Activated B cell treated with CpG ODN at 0.5 μM for 24 hours (primary cell): ENCODE measurements at places on chromosomes 1 and 21. TPM values are rescaled to one million over a fixed set of nuclear protein-coding genes. Genes with fewer than 3 reads are reported as not detected.

DNA sequence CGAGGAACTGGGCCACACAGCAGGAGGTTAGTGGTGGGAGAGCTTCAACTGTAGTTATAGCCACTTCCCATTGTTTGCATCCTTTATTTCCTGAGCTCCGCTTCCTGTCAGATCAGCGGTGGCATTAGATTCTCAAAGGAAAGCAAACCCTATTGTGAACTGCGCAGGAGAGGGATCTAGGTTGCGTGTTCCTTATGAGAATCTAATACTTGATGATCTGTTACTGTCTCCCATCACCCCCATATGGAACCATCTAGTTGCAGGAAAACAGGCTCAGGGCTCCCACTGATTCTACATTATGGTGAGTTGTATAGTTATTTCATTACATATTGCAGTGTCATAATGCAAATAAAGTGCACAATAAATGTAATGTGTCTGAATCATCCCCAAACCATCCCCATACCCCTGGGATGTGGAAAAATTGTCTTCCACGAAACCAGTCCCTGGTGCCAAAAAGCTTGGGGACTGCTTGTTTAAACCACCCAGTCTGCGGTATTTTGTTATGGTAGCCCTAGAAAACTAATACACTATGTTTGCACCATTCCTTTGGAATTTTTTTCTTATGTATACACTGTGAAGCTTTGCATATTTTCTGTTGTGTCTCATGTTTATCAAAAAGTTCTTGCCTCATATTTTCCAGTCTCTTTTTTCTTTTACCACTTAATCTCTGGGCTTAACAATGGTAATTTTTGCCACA, 136.6 kb upstream of the IVNS1ABP start:
- no peak overlapping the region for H3K4me3 ChIP-seq
- H3K36me3 ChIP-seq = no peaks in the 10 kb centered on the region
- no peaks in the 10 kb centered on the region for H3K4me1 ChIP-seq
- H3K27ac ChIP-seq = no peak overlapping the region
- DNase-seq = no peak

DNA sequence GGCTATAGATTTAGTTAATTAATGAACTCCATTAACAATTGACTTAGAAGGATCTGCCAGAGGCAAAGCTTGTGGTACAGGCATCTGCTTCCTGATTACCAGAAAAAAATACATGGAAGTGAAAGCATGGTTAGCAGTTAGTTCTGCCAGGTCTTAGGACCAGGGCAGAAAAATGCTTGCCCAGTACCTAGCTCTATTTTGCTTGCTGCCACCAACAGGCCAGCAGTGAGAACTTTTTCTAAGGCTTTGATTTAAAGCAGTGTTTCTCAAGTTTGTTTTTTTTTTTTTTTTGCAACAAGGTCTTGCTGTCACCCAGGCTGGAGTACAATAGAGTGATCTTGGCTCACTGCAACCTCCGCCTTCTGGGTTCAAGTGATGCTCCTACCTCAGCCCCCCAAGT, 16.4 kb upstream of the MTF1 start:
- no peak overlapping the region for H3K4me3 ChIP-seq
- DNase-seq = no peak
- no peaks in the 10 kb centered on the region for H3K27me3 ChIP-seq
- peaks cover 79% of the 10 kb centered on the region for H3K36me3 ChIP-seq
- H3K27ac ChIP-seq = no peak overlapping the region

DNA sequence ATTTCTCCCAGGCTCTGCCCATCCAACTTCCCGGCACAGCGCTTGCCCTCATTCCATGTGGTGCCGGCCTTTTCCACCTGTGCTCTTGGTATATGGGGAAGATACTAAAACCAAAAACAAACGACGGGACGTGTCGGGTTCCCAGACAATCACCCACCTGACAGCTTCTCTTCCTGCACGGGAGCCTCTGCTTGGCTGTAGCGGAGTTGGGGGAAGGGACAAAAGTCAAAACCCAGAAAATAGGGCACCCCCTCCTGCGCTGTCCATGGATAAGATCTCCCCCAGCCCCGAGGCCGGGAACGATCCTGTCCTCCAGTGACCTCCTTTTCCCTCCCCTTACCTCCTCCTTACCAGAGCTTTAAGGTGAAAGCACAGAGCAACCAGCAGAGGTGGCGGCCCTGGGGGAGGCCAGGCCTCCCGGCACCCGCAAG, 640 bp downstream of the JTB start:
- no peaks in the 10 kb centered on the region for H3K27me3 ChIP-seq
- DNase-seq = no peak
- H3K27ac ChIP-seq = peak overlapping the region; percentile 97
- H3K36me3 ChIP-seq = peaks cover 48% of the 10 kb centered on the region

GRCh38 chr1:179366093-179366800, 476 bp downstream of the AXDND1 start:
- no peaks in the 10 kb centered on the region for H3K27me3 ChIP-seq
- no peak for DNase-seq
- H3K36me3 ChIP-seq = peaks cover 6% of the 10 kb centered on the region

FBXO2 gene
- total RNA-seq = 4.2 and 4.6 TPM in 2 replicates

DNA sequence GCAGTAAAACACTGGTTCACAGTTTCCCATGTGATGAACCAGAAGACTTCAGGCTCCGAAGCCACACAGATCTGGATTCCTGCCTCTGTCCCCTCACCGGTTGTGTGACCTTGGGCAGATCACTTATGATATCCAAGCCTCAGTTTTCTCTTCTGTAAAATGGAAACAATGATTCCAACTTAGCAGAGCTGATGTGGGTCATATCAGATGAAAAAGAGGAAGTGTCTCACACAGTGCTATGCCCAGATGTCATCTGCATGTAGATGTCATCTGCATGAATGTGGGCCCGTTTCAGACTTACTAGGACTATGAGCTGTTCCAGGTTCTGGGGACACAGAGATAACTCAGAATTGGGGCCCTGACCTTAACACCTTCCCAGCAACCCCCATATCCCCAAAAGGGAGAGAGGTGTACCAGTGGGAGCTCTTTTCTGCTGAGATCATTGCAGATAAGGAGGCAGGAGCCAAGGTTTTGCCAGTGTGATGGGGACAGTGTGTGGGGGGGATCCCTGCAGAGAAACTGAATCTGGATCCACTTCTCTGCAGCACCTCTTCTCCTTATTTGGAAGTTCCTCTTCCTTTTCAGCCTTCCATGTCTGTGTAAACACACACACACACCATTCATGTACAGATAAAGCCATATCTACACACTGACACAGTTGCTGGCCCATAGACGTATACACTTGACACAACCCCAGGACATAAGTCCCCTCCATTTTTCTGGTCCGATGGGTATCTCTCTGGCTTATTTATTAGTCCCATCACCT, 5.0 kb upstream of the ADGRB2 start:
- no peak overlapping the region for H3K4me3 ChIP-seq
- peak overlapping the region; percentile 4 for H3K27ac ChIP-seq
- no peak for DNase-seq
- H3K36me3 ChIP-seq = no peaks in the 10 kb centered on the region
- H3K4me1 ChIP-seq = peaks cover 46% of the 10 kb centered on the region
- H3K27me3 ChIP-seq = peaks cover 19% of the 10 kb centered on the region

GRCh38 chr1:242008826-242009495, 10.1 kb upstream of the MAP1LC3C start:
- no peak overlapping the region for H3K27ac ChIP-seq
- H3K4me1 ChIP-seq = no peaks in the 10 kb centered on the region
- H3K27me3 ChIP-seq = peaks cover 15% of the 10 kb centered on the region
- no peaks in the 10 kb centered on the region for H3K36me3 ChIP-seq

DNA sequence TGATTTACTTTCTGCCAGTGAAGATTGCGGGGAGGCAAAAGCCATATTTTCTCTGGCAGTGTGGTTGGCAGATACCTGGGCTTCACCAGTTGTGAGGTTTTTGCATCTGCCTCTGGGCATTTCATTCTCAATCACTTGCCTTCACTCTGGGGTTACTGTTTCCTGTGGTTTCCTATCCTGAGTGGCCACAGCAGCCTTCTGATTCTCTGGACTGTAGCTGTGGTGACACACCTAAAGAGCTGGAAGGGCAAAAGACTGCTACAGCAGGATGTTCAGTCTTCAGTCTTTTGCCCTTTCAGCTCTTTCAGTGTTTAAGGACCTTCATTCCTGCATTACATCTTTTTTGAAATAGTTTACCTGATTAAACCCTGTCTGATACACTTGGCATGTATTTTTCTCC, 50.5 kb upstream of the GPR52 start:
- no peak for DNase-seq
- H3K27me3 ChIP-seq = no peaks in the 10 kb centered on the region
- H3K4me3 ChIP-seq = no peak overlapping the region
- peaks cover 64% of the 10 kb centered on the region for H3K36me3 ChIP-seq
- H3K27ac ChIP-seq = no peak overlapping the region

DNA sequence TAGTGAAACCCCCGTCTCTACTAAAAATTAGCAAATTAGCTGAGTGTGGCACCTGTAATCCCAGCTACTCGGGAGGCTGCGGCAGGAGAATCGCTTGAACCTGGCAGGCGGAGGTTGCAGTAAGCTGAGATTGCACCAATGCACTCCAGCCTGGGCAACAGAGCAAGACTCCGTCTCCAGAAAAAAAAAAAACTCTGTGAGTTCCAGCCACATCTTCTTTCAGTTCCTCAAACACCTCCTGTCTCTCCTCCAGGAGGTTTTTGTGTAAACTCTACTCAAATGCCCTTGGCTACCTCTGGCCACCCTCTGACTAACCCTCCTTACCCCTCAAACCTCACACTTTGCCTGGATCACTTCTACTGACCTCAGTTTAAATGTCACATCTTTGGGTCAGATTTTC, 38.1 kb downstream of the RCSD1 start:
- peaks cover 87% of the 10 kb centered on the region for H3K36me3 ChIP-seq
- no peak for DNase-seq
- H3K4me3 ChIP-seq = peak overlapping the region; percentile 62
- H3K27ac ChIP-seq = peak overlapping the region; percentile 77
- no peaks in the 10 kb centered on the region for H3K27me3 ChIP-seq

GJA4 gene
- total RNA-seq = not detected in 2 replicates

- H3K27me3 ChIP-seq = peaks cover 11% of the 10 kb centered on the region
- no peak overlapping the region for H3K4me3 ChIP-seq
- no peaks in the 10 kb centered on the region for H3K36me3 ChIP-seq
- DNase-seq = no peak
- H3K4me1 ChIP-seq = no peaks in the 10 kb centered on the region
Measured at GRCh38 chr1:18972531-18972930, 16.1 kb upstream of the IFFO2 start.

NME7 gene
- total RNA-seq = 14.5 and 16.0 TPM in 2 replicates

GRCh38 chr1:208235982-208236761, 8.0 kb downstream of the PLXNA2 start:
- H3K27ac ChIP-seq = no peak overlapping the region
- H3K4me1 ChIP-seq = peaks cover 9% of the 10 kb centered on the region
- H3K27me3 ChIP-seq = peaks cover 8% of the 10 kb centered on the region
- H3K4me3 ChIP-seq = peak overlapping the region; percentile 13
- DNase-seq = no peak

DNA sequence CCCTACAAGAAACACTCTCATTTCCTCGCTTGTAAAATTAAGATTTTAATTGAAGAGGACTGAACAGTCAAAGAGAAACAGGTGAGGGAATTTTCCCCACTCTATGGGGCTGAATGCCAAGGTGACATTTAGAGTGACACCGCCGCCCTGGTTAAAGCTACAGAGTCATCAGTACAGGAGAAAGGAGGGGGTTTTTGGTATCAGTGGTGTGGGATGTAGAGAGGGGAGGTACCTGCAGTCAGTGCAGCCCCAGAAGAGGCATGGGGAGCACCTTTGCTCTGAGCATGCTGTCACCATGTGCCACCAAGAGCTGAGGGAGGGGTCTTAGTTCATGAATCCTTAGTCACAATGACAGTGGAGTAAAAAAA, 2.8 kb downstream of the DIRAS3 start:
- H3K4me3 ChIP-seq = no peak overlapping the region
- DNase-seq = no peak
- H3K4me1 ChIP-seq = no peaks in the 10 kb centered on the region
- H3K27ac ChIP-seq = no peak overlapping the region
- no peaks in the 10 kb centered on the region for H3K36me3 ChIP-seq
- peaks cover 11% of the 10 kb centered on the region for H3K27me3 ChIP-seq

DNA sequence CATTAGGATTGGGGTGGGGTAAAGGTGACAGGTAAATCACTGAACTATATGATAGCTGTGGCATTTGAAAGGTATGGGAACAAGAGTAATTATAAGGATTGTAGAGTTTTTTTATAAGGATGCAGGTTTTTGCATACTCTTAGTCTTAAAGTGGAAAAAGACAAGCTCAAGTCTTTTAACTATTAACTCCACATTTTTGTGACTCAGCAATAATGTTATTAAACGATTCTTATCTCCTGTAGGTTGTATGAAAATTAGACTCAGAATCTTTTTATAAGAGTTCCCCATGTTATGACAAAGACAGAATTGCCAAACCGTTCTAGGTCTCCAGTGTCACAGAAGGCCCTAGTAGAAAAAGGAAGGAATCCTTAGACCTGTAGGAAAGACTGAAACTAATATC, 49.9 kb upstream of the TTLL7 start:
- no peak overlapping the region for H3K27ac ChIP-seq
- no peaks in the 10 kb centered on the region for H3K36me3 ChIP-seq
- no peaks in the 10 kb centered on the region for H3K4me1 ChIP-seq
- no peak for DNase-seq
- no peak overlapping the region for H3K4me3 ChIP-seq
- H3K27me3 ChIP-seq = peaks cover 1% of the 10 kb centered on the region

DNA sequence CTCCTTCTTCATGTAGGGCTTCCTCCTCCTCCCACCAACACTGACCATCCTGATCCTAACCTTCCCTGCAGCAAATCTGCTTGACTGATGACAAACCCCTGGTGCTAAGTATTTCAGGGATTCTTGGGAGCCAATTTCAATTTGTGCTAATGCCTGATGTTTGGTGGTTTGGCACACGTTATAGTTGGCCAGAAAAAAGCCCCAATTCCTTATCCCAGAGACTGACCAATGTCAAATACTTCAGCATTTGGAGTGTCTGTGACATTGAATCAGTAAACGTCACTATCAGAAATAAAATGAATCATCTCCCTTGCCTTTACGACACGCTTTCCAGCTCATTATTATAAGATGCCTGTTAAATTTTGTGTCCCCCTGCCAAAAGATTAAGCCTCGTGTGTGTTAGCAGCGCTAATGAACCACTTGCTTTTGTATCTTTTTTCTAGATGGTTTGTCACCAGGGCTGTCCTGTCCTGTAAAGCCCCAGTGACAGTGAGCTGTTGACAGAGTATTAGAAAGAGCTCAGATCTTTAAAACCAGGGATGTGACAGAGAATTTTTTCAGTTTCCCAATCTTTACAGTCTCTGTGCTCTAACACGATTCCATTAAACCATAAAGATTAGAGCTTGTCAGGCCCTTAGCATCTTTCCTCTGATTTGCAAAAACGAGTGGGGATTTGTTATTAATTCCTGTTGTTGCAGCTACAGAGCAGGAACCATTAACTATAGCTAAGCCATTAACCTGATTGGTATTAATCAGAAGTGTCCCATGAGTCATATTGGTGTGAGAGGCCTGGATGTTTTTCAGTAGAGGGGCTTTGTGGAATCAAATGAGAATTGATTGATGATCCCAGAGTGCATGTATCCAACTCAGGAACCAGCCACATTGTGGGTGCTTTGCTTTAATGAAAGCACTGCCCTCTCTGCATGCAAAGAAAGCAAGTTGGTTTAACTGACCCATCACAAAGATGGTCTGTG, 665.1 kb upstream of the PLXNA2 start:
- no peak overlapping the region for H3K4me3 ChIP-seq
- peaks cover 4% of the 10 kb centered on the region for H3K27me3 ChIP-seq
- no peak for DNase-seq
- H3K36me3 ChIP-seq = no peaks in the 10 kb centered on the region

ST6GALNAC5 gene
- not detected in 2 replicates for total RNA-seq

- H3K4me3 ChIP-seq = peak overlapping the region; percentile 77
- H3K36me3 ChIP-seq = no peaks in the 10 kb centered on the region
- DNase-seq = no peak
Measured at GRCh38 chr1:229579059-229579673, 20.7 kb upstream of the ABCB10 start.
